Activated CD4-positive, alpha-beta T cell treated with anti-CD3 and anti-CD28 coated beads, Interleukin-2, amount 50 U/mL, for 24 hours (primary cell): ENCODE measurements at places on chromosomes 12 and 14.
A peak's percentile ranks its signal among the peaks of the same experiment; 100 is the strongest.

- no peak for DNase-seq
These were observed 19.4 kb downstream of the SRGAP1 start for GRCh38 chr12:63863658-63864453.

GRCh38 chr12:76746516-76746915, 17.4 kb upstream of the ZDHHC17 start:
- DNase-seq = no peak

- no peak for DNase-seq
These were observed 160.1 kb downstream of the EPS8 start for GRCh38 chr12:15629108-15629507.

GRCh38 chr14:75554482-75554881, 23.9 kb upstream of the FLVCR2 start:
- DNase-seq = no peak

DNA sequence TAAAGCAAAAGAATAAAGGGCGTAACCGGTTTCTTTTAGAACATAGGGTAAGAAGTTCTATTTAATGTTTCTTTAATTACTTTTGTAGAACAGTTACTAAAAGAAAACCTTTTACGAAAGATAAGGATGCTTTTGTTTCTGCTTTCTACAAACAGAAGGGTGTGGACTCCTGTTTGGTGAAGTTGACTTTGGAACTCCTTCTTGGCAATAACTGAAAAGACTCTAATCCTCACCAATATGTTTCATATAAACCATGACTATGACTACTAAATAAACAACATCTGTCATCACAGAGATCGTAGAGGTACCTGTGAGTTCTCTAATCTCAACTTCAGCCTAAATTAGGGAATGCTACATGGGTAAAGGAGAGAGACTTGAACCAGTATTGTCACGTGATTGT, 210.8 kb upstream of the FLRT2 start:
- no peak for DNase-seq

- no peak for DNase-seq
These were observed 20.9 kb upstream of the IFNG-AS1 start for GRCh38 chr12:67968321-67968720.

DNA sequence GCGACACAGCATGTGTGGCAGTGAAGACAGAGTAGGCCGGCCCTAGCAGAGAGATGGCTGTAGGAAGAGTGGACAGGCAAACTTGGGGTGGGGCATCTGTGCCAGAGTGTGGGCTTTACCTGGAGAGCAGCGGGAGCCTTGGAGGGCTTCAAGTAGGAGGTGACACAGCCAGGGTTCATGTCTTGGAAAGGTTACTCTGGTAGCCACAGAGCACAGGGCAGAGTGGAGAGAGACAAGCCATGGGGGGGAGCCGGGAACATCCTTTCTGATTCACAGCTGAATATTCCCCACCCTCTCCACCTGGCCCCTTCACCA, 53.5 kb upstream of the DIO3 start:
- no peak for DNase-seq

DNA sequence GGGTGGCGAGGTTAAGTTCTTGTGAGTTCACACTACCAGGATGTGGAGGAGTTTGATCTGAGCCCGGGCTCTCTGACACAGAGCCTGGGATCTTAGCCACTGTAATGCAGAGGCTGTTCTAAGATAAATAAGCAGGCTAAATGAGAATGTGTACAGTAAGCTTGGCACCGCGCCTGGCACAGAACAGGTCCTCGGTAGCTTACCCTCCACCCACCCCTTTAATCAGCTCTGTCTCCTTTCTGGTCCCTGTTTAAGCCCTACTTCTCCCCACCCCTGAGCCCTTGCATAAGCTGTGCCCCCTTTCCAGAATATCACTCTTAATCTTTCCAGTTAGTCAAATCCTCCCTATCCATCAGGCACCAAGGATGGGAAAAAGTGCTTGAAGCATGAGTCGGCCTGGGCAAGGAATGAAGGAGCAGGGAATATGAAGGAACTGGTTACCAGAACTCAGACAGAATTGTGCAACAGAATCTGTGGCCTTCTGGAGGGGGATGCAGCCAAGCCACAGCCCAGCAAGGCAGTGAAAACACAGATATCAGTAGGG, 32.8 kb upstream of the CMKLR1 start:
- no peak for DNase-seq

- DNase-seq = no peak
These were observed 3.8 kb downstream of the DGKA start for GRCh38 chr12:55934773-55935172.

GRCh38 chr14:102206918-102207317, 67.2 kb downstream of the WDR20 start:
- no peak for DNase-seq

GRCh38 chr12:4974217-4974616, 64.5 kb downstream of the KCNA1 start:
- no peak for DNase-seq

DNA sequence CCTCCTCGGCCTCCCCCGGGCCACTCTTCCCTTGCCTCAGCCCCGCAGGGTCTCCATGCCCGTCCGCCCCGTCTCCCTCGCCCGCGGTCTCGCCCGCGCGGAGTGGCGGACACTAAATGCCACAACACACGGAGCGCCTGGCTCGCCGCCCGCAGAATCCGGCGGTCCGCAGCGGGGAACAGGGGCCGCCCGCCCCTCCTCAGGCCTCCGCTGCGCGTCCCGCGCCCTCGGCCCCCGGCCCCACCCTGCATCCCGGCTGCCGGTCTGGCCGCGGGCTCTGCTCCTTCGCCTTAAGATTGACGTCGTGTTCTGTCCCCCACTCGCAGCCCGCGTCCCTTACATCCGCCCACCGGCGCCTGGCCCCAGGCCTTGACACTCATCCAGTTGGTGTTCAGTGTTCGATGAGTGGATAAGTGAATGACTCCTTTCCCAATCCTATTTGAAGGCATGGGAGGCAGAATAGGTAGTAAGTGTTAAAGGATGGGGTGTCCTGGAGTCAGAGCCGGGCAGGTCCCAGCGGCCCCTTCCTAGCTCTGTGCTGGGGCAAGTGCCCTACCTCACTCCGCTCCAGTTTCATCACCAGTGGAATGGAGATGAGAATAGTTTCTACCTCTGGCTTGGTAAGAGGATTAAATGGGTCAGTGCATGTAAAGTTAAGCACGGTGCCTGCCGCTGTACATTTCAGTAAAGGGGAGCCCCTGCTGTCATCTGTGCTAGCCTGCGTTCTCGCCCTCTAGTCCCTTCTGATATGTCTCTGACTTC, 622 bp downstream of the TECPR2 start:
- peak; percentile 5 for DNase-seq

DNA sequence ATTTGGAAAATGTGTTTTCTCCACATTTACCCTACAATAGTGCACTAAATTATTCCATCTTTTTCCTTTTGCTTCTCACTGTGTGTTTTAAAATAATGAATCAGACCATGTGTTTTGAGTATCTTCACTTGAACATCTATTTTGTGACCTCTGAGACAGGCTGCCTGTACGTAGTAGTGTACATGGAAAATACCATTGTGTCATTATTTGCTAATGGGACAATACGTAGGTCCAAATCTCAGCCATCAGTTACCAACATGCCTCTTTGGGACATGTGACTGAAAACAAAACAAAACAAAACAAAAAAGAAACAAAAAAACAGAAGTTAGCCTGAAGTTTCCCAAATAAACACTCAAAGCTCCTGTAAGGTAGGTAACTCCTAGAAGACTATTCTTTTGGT, 7.1 kb upstream of the MYF6 start:
- DNase-seq = no peak

DNA sequence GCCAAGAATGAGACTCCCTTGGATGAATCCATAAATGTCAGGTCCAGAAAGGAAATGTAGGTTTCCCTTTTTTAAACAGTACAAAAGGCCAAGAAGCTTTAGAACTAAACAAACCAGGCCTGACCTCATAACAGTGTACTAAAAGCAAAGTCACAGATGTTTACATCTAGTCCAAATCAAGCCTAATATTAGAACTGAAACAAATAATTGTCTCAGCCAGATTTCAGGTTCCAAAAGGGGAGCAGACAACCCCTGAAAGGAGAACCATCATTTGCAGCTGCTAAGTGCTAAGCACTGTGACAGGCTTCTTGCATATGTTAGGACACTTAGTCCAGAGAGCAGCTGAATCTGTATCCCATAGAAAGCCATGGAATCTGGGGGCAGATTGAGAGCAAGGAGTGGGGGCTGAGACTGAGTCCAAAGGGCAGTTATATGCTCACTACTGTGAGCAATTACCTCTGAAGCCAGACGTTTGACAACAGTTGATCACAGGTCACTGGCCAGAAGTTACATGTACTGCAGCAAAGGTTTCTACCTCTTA, 90.1 kb downstream of the STXBP6 start:
- no peak for DNase-seq

DNA sequence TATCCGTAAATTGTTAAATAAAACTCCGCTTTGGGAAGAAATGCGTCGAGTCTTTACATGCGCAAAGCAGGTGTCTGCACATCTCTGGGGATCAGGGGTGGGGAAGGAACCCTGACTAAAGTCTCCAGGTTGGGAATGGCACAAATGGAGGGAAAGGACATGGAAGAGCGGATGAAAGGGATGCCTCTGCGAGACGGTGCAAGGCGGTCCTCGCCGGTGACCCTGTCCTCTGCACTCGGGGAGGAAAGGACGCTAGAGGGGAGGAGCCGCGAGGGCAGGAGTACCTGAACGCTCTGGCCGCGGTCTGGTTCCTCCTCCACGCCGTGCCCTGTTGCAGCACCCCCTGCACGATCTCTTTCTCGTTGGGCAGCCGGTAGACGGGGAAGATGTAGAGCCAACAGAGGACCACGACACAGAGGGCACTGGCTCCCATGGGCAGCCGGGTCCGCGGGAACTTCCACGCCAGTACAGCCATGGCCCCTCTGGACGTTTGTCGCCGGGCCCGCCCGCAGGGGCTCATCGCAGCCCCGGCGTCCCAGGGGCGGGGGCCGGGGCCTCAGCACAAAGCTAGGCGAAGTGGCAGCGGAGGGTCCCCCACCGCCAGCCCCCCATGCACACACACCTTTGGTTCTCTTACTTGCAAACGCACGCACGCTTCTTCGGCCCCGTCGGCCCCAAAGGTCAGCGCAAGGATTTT, 646 bp downstream of the ST8SIA1 start:
- DNase-seq = no peak

DNA sequence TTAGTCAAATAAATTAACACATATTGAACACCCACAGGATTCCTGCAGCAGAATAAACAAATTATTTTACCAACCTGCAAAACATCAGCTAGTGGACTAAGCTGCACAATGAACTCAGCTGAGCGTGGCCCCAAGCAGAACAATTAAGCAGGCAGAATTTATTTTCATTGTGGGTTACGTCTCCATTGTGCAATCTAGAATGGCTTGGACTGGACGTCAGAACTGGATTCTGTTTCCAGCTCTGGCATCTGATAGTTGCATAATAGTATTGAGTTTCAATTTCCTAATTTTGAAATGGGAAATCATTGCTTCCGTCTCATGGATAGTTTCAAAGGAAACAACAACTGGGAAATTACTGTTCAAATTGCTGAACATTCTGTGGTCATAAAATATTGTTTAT, 35.5 kb upstream of the RERG start:
- no peak for DNase-seq

- no peak for DNase-seq
These were observed 56.3 kb downstream of the PLXNC1 start for GRCh38 chr12:94204499-94205247.
